ENCODE measurements at places on chromosomes 1 and 21. TPM values are rescaled to one million over a fixed set of nuclear protein-coding genes. Genes with fewer than 3 reads are reported as not detected.

DEGS1 gene
- 88.7 TPM for total RNA-seq

GRCh38 chr1:176559878-176560277, 96.9 kb downstream of the PAPPA2 start:
- H3K36me3 ChIP-seq: no peaks in the 10 kb centered on the region
- no peaks in the 10 kb centered on the region for H3K4me1 ChIP-seq
- H3K27ac ChIP-seq: no peak overlapping the region
- H3K4me3 ChIP-seq: no peak overlapping the region

VPS26C gene
- 75.8 TPM for total RNA-seq

COL11A1 gene
- 150 TPM for total RNA-seq

SMCP gene
- total RNA-seq: not detected

- H3K27ac ChIP-seq: peak overlapping the region; percentile 6
- H3K4me1 ChIP-seq: peaks cover 7% of the 10 kb centered on the region
- H3K27me3 ChIP-seq: no peaks in the 10 kb centered on the region
- no peaks in the 10 kb centered on the region for H3K36me3 ChIP-seq
Observed at GRCh38 chr1:87524021-87524754, 195.5 kb downstream of the LMO4 start.

TMEM125 gene
- 28.7 TPM for total RNA-seq

FMO3 gene
- 1.6 TPM for total RNA-seq

LCE1B gene
- total RNA-seq: not detected

CRABP2 gene
- total RNA-seq: 93.5 TPM

NUDT4B gene
- total RNA-seq: 107 TPM

DNASE2B gene
- total RNA-seq: 0.68 TPM

TCEA3 gene
- 30.2 TPM for total RNA-seq

- H3K4me3 ChIP-seq: no peak overlapping the region
- no peaks in the 10 kb centered on the region for H3K36me3 ChIP-seq
- H3K27ac ChIP-seq: no peak overlapping the region
- H3K4me1 ChIP-seq: no peaks in the 10 kb centered on the region
Observed at GRCh38 chr1:111813440-111814304, 58.0 kb downstream of the DDX20 start.

GRCh38 chr1:39698568-39698967, 7.3 kb upstream of the HPCAL4 start:
- H3K4me1 ChIP-seq: peaks cover 8% of the 10 kb centered on the region
- no peaks in the 10 kb centered on the region for H3K36me3 ChIP-seq
- no peak overlapping the region for H3K4me3 ChIP-seq
- no peak overlapping the region for H3K27ac ChIP-seq
- no peak for DNase-seq

GRCh38 chr21:46352913-46353312, 29.0 kb downstream of the PCNT start:
- no peaks in the 10 kb centered on the region for H3K36me3 ChIP-seq
- DNase-seq: no peak
- no peak overlapping the region for H3K27ac ChIP-seq

- no peaks in the 10 kb centered on the region for H3K27me3 ChIP-seq
- DNase-seq: peak; percentile 23
- no peak overlapping the region for H3K4me3 ChIP-seq
- H3K4me1 ChIP-seq: no peaks in the 10 kb centered on the region
- H3K36me3 ChIP-seq: no peaks in the 10 kb centered on the region
Observed at GRCh38 chr1:169047074-169047473, 59.4 kb upstream of the ATP1B1 start.

DNA sequence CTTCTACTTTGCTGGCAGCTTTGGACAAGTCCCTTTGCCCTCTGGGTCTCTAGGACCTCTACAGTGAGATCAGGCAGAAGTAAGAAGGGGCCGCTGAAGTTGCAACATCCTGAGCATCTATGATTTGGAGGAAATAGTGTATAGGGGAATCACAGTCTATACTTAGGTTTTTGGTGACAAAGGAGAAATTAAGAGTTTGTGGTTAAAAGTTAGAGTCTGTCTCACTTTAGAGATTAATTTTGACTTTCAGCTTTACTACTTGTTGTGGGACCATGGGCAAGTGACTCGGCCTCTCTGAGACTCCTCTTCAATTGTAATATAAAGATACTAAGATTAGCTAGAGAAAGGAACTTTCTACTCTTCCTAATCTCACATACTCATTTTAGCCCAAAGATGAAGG, 33.1 kb upstream of the LMX1A start:
- no peak overlapping the region for H3K27ac ChIP-seq
- H3K36me3 ChIP-seq: no peaks in the 10 kb centered on the region
- no peak for DNase-seq
- no peaks in the 10 kb centered on the region for H3K4me1 ChIP-seq
- H3K4me3 ChIP-seq: no peak overlapping the region

HSF2BP gene
- 1.4 TPM for total RNA-seq

GRCh38 chr1:96544051-96544830, 177.3 kb upstream of the PTBP2 start:
- no peak for DNase-seq
- H3K27ac ChIP-seq: no peak overlapping the region
- peaks cover 9% of the 10 kb centered on the region for H3K4me1 ChIP-seq
- H3K4me3 ChIP-seq: no peak overlapping the region

S100A8 gene
- not detected for total RNA-seq

GRCh38 chr1:66386712-66387111, 147.2 kb upstream of the SGIP1 start:
- no peaks in the 10 kb centered on the region for H3K4me1 ChIP-seq
- H3K27ac ChIP-seq: no peak overlapping the region
- no peak overlapping the region for H3K4me3 ChIP-seq
- H3K36me3 ChIP-seq: no peaks in the 10 kb centered on the region
- no peak for DNase-seq

LCK gene
- total RNA-seq: 0.40 TPM

GRCh38 chr1:98702976-98703375, 41.5 kb downstream of the SNX7 start:
- no peaks in the 10 kb centered on the region for H3K36me3 ChIP-seq
- no peaks in the 10 kb centered on the region for H3K27me3 ChIP-seq
- H3K27ac ChIP-seq: no peak overlapping the region
- no peaks in the 10 kb centered on the region for H3K4me1 ChIP-seq
- no peak overlapping the region for H3K4me3 ChIP-seq

DNA sequence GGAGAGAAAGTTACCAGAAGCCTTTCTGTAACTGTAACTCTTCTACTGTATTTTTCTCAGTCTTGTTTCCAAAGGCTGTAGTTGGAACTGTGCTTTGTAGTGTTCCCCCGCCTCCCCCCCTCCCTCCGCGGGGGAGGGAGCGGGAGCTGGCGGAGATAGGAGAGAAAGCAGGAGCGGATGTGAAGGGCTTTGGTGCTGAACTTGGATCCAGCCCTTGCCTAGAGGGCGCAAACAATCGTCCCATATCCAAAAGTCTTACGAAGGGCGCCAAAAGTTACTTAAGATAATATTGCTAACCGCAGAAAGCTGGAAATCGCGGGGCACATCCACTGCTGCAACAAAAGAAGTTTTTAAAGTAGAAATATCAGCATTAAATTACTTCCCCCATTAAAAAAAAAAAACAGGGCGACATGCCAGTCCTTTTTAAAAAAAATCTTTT, 2.4 kb upstream of the NFIA start:
- no peaks in the 10 kb centered on the region for H3K27me3 ChIP-seq
- no peaks in the 10 kb centered on the region for H3K36me3 ChIP-seq
- H3K4me3 ChIP-seq: peak overlapping the region; percentile 5
- peak overlapping the region; percentile 84 for H3K27ac ChIP-seq
- H3K4me1 ChIP-seq: peaks cover 28% of the 10 kb centered on the region
- peak; percentile 88 for DNase-seq

DNA sequence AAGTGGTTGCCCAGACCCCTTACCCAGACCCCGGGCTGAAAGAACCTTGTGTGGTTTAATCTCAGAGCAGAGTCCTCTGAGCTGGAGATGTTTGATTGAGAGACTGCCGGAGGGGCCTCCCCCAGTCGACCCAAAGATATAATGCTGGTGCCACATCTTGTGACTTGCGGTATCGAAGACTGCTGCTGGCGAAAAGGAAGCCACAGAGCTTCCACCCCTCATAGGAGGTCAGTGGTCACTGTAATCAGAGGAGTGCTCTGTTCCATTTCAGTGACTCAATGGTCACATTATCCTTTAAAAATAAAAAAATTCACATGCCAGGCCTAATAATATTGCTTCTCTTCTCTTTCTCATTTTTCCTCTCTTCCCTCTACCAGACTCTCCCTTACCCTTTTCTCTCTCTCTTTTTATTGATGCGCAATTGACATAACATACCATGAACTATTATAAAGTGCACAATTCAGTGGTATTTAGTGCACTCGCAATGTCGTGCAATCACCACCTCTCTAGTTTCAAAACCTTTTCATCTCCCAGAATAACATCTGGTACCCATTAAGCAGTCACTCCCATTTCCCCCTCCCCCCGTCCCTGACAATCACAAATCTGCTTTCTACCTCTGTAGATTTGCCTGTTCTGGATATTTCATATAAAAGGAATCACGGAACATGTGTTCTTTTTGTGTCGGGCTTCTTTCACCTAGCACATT, 52.6 kb upstream of the LYST start:
- peak overlapping the region; percentile 78 for H3K27ac ChIP-seq
- peaks cover 31% of the 10 kb centered on the region for H3K4me1 ChIP-seq
- H3K36me3 ChIP-seq: no peaks in the 10 kb centered on the region
- no peaks in the 10 kb centered on the region for H3K27me3 ChIP-seq

GRCh38 chr1:168467452-168467851, 76.3 kb downstream of the XCL2 start:
- DNase-seq: no peak
- H3K4me3 ChIP-seq: no peak overlapping the region
- H3K27me3 ChIP-seq: no peaks in the 10 kb centered on the region
- no peak overlapping the region for H3K27ac ChIP-seq
